ENCODE measurements at places on chromosomes 2 and 18.

DNA sequence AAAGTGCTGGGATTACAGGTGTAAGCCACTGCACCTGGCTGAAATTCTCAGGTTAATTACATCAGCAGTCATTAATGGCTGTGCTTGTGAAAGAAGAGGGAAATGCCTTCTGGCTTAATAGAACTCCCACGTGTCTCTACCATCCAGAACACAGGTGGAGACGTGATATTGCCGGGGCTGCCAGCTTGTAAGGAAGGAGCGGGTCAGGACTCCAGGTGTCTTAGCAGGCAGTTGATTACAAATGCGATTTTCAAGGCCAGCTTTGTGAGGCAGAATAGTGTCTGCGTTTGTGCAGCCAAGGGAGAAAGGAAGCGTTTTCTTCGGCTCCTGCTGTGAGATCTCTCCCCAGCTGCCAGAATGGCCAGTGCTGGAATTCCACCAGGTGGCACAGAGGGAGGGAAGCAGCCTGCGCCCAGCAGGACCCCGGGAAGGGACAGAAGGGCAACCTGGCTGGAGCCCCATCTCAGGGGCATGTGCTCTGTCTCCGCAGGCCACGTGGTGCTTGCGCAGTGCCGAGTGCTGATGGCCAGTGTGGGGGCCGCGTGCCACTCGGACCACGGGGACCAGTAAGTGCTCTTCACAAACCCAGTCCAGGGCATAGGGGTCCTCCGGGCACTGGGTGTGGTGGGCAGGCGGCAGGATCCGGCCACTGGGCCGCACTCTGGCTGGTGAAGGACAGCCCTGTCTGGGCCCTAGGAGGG is 3.7 kb upstream of the ESPNL start:
- DNase-seq: peak; percentile 92

DNA sequence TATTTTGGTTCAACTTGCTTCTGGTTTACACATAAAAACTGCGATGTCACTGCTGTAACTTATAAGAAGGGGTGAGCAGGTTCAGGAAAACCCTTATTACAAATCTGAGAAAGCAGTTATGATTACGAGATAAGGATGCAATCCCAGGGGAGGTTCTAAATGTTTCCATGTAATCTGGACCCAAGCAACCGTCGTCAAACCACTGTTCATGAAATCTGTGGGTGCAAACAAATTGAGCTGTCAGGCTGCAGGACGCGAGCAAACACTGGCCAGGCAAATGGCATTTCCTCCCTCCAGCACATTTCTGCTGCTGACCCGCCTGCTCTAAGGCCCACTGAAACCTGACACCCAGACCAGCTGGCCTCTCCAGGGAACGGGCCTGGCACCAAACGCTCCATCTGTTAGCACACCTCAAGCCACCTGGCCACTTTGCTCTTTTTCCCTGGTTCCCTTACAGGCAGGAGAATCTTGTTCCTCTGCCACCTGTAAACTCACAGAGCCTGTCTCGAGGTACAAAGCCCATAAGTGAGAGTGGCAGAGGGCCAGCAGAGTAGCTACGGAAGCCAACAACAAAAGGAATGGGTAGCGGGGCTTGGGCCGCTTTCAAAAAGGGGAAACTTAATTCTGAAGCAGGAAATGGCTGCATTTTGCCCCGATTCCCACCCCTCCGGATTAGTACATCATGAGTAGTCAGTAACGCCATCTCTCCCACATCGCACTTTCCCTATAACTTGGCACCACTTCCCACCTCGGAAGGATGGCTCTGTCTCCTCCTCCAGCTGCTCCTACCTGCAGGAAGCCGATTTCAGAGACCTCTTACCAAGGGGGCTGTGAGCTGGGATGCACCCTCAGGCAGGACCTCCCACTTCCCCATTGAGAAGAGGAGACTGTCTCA is 26.5 kb downstream of the CRACDL start:
- DNase-seq: peak; percentile 98

- DNase-seq: no peak
Measured at GRCh38 chr2:47617523-47618271, 165.2 kb upstream of the MSH6 start.

DNA sequence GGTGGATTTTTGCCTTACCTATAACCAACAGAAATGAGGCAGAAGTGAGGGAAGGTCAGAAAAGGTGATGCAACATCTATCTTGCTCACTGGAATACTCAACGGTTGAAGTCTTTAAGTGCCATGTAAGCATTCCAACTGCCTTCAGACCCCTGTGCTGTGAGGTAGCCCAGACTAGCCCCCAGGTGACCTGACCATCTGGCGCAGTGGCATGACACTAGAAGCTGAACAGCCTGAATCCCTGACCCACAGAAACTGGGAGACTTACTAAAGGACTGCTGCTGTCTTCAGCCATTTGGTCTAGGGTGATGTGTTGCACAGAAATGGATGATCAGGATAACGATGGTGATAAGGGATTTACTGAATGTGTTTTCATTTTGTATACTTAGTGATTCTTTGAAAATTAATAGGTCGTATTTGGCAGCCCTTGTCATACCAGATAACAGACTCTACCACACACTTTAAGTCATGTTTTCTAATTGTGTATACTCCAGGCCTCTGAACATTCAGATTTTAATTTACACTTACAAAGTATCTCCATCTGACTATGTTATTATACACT is 161.5 kb downstream of the STK39 start:
- DNase-seq: no peak

DNA sequence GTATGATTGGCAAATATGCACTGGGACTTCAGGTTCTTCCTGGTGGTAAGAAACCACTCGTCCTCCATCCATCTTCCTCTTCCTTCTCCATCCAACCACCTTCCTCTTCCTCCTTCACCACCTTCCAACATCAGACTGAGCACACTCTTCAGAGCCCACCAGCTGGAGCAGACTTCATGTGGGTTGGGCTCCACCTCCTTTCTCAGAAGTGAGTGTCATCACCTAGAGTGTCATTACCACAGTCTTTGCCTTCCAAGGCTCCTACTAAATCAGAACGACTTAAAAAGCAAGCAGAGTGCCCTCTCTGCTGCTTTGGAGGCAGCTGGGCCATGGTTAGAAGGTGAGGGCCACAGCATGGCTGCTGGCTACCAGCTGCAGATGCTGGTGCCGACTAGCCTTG is 171.6 kb downstream of the SH3RF3 start:
- DNase-seq: no peak

GRCh38 chr18:70419526-70419925 is 130.7 kb downstream of the SOCS6 start:
- DNase-seq: no peak

- no peak for DNase-seq
Measured at GRCh38 chr2:215799194-215799593, 214.2 kb downstream of the MREG start.

- DNase-seq: no peak
Measured at GRCh38 chr18:56541793-56542192, 96.6 kb downstream of the TXNL1 start.

DNA sequence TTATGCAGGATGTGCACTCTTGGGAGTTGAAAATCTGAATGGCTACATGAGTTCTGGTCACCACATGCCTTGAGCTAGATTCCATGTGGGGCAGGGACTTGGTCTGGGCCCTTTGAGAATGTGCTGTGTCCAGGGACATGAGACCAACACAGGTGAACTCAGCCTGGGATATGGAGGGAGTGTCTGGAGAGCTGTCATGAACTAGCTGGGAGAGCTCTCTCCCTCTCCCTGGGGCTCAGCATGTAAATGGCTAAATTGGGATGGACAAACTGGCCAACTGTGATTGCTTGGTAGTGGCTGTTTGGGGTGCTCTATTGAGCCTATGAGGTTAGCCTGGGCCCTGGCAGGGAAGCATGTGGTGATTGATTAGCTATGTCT is 105.1 kb upstream of the HS6ST1 start:
- DNase-seq: no peak

GRCh38 chr2:10424051-10424450 is 24.1 kb downstream of the ODC1 start:
- no peak for DNase-seq

DNA sequence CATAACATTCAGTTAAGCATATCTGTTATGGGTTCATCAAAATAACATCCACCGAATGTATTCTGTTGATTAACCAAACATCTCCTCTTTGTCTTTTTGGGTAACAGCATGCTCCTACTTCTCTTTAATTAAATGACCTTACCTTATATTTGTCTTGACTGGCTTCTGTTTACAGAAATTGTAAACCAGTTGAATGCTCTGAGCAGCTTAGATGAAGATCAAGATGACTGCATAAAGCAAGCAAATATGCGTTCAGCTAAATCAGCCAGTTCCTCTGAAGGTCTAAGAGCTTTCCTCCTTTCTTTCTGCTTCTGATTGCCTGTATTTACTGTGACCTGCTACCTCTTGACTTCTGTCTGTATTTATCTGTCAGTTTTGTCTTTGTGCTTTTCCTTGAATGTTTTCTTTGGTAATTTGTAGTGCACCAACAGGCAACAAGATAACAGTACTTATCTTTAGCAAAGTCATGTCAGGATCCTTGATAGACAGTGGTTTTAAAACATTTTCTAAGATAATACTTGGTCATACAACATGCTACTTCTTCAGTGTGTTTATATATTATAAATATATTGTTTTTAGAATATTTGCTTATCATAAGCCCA is 152.8 kb downstream of the EHBP1 start:
- DNase-seq: no peak

- no peak for DNase-seq
Measured at GRCh38 chr2:148201075-148202004, 180.4 kb downstream of the MBD5 start.

DNA sequence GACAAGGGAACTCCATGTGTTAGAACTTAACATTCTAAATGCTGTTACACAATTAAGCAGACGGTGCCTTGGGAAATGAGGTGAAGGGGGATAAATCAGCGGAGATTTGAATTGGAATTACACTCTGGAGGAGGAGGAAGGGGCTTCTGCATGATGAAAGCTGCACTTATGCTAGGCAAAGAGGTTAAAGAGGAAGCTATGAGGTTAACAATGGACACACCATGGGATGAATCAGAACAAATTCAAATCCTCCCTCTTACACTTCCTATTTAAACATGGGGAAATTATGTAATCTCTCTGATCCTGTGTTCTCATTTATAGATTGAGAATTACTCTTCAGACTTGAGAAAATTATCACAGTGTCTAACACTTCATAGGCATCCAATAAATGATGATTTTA is 121.5 kb upstream of the SIX2 start:
- no peak for DNase-seq

GRCh38 chr2:235533616-235534385 is 40.0 kb downstream of the AGAP1 start:
- no peak for DNase-seq

- DNase-seq: peak; percentile 65
Measured at GRCh38 chr18:49565612-49566011, 3.8 kb downstream of the LIPG start.

DNA sequence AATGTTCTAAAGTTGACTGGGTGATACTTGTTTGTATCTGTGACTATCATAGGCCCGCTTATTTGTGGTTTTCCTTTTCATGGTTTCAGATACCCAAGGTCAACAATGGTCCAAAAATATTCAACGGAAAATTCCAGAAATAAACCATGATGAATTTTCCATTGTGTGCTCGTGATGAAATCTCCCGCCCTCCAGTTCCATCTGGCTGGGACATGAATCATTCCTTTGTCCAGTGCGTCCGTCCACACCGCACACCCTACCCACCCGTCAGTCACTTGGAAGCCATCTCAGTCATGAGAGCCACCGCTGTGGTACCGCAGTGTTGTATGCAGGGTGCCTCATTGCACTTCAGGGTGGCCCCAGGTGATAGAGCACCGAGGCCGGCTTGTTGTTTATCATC is 268.2 kb upstream of the PXDN start:
- DNase-seq: no peak

GRCh38 chr18:3597409-3598357 is 147.7 kb downstream of the TGIF1 start:
- no peak for DNase-seq

DNA sequence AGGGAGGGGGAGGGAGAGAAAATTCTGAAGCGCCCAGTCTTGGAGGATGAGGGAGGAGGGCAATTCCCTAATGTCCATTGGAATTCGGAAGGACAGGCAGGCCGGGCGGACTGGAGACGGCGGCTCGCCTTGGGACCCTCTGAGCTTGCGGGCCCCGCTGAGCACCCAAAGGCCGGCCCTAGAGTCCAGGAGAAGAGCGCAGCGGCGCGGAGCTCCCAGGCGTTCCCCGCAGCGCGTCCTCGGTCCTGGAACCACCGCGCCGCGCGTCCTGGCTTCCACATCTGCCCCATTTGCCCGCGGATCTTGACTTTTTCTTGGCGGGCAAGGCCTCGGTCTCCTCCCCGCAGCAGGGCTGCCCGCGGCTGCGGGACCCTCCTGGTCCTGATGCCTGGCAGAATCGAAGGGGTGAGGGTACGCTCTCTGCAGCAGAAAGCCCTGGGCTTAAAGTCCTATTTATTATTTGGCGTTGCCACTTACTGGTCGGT is 675 bp upstream of the MLPH start:
- peak; percentile 26 for DNase-seq

DNA sequence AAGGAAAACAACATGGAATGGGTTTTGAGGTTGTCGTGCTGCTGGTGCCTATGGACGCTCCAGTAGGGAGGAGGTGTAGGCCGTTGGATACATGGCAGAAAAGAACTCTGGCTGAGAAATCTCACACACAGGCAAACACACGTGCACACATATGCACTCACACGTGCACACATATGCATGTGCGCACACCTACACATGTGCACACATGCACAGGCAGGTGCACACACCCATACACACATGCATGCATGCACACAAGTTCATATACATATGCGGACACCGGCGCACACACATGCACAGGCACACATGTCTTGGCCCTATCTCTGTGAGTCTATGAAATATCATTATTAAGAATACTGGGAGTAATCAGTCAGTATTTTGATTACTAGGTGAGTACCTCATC is 150.4 kb downstream of the LRRC30 start:
- DNase-seq: no peak

- DNase-seq: no peak
Measured at GRCh38 chr18:59619816-59620215, 77.4 kb downstream of the CCBE1 start.

GRCh38 chr2:53633441-53633840 is 134.2 kb upstream of the CHAC2 start:
- DNase-seq: peak; percentile 6

GRCh38 chr18:62637807-62638687 is 77.3 kb upstream of the PHLPP1 start:
- peak; percentile 77 for DNase-seq

DNA sequence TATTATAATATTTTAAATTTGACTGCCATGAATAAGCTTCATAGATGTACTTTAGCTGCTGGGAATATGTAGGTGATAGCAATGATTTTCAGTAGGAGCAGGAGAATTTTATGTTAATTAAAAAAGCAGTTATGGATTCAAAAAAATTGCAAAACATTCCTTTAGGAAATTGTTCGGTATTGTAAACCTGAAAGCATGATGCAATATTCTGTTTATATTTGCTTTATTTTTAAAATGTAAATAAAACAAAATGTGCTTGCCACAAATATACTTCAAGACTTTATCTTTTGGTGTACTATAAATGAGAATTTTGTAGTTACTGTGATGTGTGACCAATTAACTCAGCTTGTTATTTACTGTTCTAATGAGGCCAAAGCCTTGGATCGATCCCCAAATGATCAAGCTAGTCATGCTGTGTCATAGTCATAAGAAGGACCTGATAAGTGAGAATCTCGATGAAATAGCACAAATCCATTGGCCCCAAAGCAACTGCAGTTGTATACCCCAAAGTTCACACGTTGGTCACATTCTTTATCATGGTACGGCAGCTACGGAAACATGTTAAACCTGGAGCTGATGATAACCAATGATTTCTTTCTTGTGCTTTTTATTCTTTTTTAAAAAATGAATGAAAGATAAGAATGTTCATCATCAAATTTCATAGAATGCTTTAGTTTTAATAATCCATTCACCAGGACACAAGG is 23.6 kb upstream of the ATIC start:
- no peak for DNase-seq

- no peak for DNase-seq
Measured at GRCh38 chr2:127255146-127255545, 35.0 kb upstream of the CYP27C1 start.

GRCh38 chr2:128531856-128532255 is 213.2 kb upstream of the HS6ST1 start:
- peak; percentile 23 for DNase-seq

All from NCI-H146 (cell line).